ENCODE measurements at places on chromosomes 7 and 10.
A peak's percentile ranks its signal among the peaks of the same experiment; 100 is the strongest.

DNA sequence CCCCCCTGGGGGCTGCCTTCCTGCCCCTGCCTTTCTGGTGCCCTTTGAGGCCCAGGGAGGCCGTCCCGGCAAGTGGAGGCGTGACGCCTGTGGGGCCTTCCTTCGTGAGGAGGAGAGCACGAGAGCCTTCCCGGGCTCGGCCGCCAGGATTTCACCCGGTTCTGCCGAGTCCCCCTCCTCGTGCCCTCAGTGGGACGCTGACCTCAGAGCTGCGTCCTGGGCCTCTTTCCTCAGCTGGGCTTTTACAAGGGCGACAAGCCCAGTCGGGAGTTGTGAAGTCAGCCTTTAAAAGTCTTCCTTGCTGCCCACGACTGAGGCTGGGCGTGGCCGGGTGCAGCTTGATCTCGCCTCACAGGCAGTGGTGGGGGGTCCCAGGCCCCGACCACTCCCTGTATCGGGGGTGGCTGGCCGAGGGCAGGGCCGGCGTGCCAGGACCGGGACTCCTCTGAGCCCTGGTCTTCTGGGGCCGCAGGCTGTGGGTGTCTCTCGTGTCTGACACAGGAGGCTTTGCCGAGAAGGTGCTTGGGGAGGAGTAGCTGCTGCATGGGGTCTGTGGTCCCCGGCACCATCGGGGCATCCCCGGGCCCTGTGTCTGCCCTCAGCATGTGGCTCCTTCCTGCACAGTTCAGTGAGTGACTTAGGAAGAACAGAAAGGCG is 41.8 kb downstream of the FAM20C start:
- DNase-seq, result peak; percentile 46

DNA sequence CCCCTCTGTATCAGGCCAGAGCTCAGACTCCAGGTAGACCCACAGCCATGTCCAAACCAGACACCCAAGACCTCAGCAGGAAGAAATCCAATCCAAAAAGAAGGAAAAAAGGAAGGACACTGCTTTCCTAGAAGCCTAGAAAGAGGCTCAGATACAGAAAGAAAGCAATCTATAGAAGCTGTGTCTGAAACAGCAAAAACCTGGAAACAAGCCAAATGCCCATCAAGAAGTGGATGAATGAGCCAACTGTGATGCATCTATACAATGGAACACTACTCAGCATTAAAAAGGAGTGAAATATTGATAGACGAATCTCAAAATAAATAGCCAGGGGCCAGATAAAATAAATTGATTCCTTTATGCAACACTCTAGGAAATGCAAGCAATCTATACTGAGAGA is 31.6 kb downstream of the GRB10 start:
- DNase-seq, result no peak

GRCh38 chr10:24821986-24822385 is 98.3 kb upstream of the ARHGAP21 start:
- peak; percentile 31 for DNase-seq

DNA sequence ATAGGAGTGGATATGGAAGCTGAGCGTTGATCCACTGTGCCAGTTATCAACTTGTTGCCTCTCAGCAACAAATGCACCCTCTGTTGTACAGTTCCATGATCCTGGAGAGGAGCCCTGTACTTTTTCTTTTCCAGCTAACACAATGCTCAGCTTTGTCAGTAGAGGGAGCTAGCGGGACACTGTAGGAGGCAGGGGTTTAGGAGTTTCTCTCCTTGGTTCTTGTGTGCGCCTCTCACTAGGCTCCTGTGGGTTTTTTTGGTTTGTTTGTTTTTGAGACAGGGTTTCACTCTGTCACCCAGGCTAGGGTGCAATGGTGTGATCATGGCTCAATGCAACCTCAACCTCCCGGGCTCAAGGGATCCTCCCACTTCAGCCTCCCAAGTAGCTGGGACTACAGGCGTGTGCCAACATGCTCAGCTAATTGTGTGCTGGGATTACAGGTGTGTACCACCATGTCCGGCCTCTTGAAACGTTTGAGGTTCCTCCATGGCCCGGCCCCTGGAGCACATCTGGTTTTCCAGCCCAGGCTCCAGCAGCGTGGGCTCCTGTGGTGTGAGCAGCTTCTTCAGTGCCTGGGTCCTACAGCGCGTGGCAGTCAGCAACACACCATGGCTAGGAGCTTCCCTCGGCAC is 12.0 kb upstream of the MARVELD1 start:
- peak; percentile 81 for DNase-seq

GRCh38 chr10:118324140-118324539 is 18.0 kb downstream of the FAM204A start:
- DNase-seq, result no peak

- DNase-seq, result peak; percentile 30
Measured at GRCh38 chr7:2247141-2247995, 5.3 kb downstream of the NUDT1 start.

- DNase-seq, result no peak
Measured at GRCh38 chr7:116246357-116246756, 36.0 kb downstream of the TES start.

- peak; percentile 59 for DNase-seq
Measured at GRCh38 chr7:77353407-77353721, 62.8 kb downstream of the GSAP start.

All from EH (cell line).